ENCODE measurements at places on chromosomes 2 and 18. TPM values are rescaled to one million over a fixed set of nuclear protein-coding genes. Genes with fewer than 3 reads are reported as not detected.

- H3K36me3 ChIP-seq, result no peaks in the 10 kb centered on the region
- H3K4me3 ChIP-seq, result no peak overlapping the region
Observed at GRCh38 chr2:191304939-191305875, 60.0 kb downstream of the MYO1B start.

The CDH7 gene
- polyA plus RNA-seq, result not detected

The DTYMK gene
- 32.2 TPM for polyA plus RNA-seq

DNA sequence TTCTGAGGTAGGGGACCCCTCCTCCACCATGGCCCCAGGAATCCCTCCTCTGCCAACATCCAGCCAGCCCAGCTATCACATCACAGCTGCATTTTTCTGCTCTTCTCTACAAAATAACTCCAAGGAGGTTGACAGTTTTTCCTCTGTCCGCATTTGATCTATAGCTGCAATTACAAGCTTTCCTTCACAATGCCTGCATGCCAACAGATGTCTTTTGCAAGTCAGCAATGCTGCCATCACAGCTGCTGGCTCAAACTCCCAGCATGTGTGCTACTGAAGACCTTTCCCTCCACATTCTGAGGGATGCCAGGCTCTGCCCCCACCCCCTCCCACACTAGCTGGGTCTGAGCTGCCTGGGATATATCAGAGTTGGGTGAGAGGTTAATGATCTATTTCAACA is 51.7 kb downstream of the MCFD2 start:
- no peaks in the 10 kb centered on the region for H3K36me3 ChIP-seq
- DNase-seq, result no peak
- H3K4me3 ChIP-seq, result no peak overlapping the region
- H3K4me1 ChIP-seq, result no peaks in the 10 kb centered on the region
- no peak overlapping the region for H3K27ac ChIP-seq

DNA sequence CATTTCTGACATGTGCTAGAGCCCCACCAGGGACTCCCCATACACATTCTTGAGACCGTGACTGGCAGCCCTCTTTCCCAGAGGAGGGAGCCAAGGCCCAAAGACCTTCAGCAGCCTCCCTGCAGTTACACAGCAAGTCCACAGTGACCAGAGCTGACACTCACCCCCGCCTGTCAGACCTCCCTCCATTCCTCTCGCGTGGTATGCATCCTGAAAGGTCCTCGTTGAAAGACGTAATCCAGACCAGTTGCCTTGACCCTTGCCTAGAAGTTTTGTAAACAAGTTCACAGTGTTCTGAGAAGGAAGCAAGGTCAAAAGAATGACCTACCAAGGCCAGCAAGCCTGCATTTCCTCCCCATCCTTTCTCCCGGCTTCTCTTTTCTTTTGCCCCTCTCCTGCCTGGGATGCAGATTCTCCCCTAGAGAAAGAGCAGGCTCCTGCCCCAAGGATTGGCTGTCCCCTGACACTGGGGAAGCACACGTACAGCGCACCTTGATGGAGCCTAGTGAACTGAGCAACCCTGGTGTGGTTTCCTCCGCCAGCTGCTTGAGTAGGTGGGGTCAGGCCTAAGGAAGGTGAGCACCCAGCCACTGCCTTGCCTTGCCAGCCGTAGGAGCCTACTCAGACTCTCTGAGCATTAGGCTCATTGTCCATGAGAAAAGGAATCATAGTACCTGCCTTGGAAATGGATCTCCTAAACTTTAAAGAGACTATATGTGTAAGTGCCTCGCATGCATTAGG is 18.3 kb downstream of the TRIB2 start:
- DNase-seq, result no peak
- H3K4me1 ChIP-seq, result peaks cover 60% of the 10 kb centered on the region
- H3K4me3 ChIP-seq, result no peak overlapping the region
- H3K27me3 ChIP-seq, result no peaks in the 10 kb centered on the region
- no peak overlapping the region for H3K27ac ChIP-seq

The RNF25 gene
- polyA plus RNA-seq, result 25.6 TPM

GRCh38 chr2:227238238-227239237 is 74.1 kb downstream of the COL4A3 start:
- DNase-seq, result peak; percentile 44
- H3K4me1 ChIP-seq, result no peaks in the 10 kb centered on the region
- H3K4me3 ChIP-seq, result no peak overlapping the region
- H3K36me3 ChIP-seq, result no peaks in the 10 kb centered on the region
- no peak overlapping the region for H3K27ac ChIP-seq
- no peaks in the 10 kb centered on the region for H3K27me3 ChIP-seq

The TMEM169 gene
- polyA plus RNA-seq, result 12.8 TPM
